ENCODE measurements at places on chromosomes 1 and 21. TPM values are rescaled to one million over a fixed set of nuclear protein-coding genes. Genes with fewer than 3 reads are reported as not detected.

GRCh38 chr1:247453245-247453644 is 4.7 kb downstream of the OR2B11 start:
- no peak for DNase-seq

Gene IL20
- not detected for total RNA-seq

GRCh38 chr1:182198006-182198605 is 136.6 kb upstream of the ZNF648 start:
- DNase-seq = no peak

GRCh38 chr1:209618756-209619420 is 33.3 kb downstream of the LAMB3 start:
- no peak for DNase-seq

- no peak for DNase-seq
Observed at GRCh38 chr1:223708651-223709268, 3.6 kb upstream of the CAPN2 start.

GRCh38 chr21:33029385-33029921 is 3.7 kb downstream of the OLIG2 start:
- no peak for DNase-seq

Measured in kidney (tissue), 22 donors.